ENCODE measurements at places on chromosomes 2 and 18.
A peak's percentile ranks its signal among the peaks of the same experiment; 100 is the strongest.

GRCh38 chr2:217383620-217384019 is 523.8 kb upstream of the TNP1 start:
- peak; percentile 50 for DNase-seq

DNA sequence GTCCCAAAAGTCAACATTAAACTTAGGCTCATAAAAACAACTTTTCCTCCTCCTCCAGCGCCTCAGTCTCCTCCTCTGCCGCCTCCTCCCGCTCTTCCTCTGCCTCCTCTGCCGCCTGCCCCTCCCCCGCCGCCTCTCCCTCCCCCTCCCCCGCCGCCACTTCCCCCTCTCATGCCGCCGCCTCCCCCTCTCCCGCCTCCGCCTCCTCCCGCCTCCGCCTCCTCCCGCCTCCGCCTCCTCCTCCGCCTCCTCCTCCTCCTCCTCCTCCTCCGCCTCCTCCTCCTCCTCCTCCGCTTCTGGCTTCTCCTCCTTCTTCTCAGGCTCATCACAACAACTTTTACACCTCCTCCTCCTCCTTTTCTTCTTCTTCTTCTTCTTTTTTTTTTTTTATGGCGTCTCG is 599.9 kb downstream of the TMEM182 start:
- no peak for DNase-seq

GRCh38 chr2:190996338-190996946 is 17.5 kb downstream of the STAT1 start:
- peak; percentile 52 for DNase-seq

DNA sequence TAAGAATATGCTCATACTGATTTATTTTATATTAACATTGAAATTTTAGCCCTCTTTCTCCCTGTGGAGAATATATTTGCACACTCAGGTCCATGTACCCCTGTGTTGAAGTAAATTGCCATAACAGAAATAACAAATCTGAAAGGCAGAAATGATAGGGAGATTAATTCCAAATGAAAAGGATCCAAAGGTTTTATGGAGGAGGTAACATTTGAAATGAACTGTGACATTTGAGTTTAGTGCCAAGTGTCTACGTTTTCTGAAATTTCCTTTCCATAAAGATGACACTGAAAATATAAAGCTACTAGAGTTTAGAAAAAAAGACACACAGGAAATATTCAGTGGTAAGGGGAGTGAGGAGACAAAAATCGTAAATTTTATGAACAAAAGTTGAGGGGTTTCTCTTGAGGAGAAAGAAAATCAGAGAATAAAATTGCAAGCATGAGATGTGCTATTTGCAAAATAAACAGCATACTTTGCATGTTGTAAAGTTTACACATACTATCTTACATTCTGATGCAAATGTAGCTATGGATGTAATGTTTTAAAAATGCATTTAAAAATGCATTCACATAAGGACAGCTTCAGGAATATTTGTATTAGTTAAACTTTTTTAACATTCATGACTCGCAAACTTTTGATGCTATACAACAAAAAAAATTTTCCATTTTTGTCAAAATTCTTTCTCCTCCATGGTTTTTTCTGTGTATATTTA is 69.5 kb downstream of the BAZ2B start:
- DNase-seq = no peak

DNA sequence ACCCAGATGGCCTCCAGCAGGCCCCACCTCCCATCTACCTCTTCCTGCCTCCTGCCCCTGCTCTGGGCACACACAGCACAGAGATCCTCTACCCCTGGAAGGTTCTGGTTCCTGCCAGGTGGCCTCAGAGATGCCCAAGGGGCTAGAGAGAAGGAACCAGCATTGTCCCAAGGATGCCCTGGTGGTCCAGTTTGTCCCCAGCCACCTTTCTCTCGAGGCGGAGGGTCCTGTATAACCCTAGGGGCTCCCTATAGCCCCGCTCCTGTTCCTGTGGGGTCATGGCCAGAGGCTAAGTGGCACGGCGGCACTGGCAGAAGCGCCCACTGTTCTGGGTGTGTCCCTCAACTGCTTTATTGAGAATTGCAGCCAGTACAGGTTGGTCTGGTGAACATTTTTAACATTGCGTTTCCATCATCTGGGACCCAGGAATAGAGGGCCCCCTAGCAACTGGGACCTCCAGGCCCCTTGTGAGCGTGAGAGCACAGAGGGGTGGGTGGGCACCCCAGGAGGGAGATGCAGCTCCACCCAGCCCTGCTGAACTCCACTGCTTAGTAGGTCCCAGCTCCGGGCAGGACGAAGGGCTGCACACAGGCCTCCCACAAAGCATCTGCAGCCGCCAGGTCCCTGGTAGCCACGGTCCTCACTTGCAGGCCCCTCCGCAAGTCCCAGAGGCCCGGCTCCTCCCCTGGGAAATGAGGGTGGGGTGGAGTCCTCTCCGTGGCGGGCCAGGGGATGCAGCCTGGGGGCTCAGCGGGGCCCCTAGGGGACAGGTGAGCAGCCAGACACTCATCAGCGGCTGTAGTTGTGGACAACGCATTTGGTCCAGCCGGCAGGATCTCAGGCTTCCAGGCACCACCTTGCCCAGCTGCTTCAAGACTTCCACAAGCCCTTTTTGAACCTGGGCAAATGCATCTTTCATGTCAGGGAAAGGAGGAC is 33.1 kb downstream of the GPC1 start:
- peak; percentile 21 for DNase-seq

- DNase-seq = no peak
Observed at GRCh38 chr2:80969900-80970299, 665.3 kb upstream of the LRRTM1 start.

DNA sequence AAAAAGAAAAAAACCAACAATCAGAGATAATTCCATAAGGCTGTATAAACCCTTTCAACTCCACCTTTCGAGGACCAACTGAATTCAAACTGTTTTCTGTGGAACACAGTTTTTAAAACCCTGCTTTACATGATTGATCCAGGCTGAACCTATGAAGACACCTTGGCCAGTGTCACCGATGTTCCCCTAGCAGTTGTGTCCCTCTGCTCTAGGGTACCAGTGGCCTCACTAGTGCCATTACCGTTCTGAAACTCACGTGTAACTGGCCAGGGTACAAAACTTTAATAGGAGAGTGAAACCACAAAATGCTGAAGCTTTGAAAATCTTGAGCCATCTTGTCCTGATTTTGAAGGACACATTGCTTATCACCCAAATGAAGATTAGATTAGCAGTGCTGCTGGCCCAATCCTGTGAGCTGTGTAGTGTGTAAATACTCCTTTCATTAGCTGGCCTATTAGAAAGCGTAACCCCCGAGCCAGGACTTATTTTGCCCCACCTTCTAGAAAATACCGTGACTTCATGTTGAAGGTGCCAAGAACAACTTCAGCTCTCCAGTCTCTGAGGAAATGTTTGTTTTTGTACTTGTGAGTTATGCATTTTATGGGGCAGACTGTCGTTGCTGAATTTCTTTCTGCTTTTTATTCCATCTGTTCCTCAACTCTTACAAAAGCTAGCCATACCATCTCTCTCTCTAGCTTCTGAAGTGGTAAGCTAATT is 147.8 kb upstream of the MAP3K20 start:
- no peak for DNase-seq
